Esophagus squamous epithelium (tissue), 5 donors: ENCODE measurements at places on chromosomes 6 and 20.

DNA sequence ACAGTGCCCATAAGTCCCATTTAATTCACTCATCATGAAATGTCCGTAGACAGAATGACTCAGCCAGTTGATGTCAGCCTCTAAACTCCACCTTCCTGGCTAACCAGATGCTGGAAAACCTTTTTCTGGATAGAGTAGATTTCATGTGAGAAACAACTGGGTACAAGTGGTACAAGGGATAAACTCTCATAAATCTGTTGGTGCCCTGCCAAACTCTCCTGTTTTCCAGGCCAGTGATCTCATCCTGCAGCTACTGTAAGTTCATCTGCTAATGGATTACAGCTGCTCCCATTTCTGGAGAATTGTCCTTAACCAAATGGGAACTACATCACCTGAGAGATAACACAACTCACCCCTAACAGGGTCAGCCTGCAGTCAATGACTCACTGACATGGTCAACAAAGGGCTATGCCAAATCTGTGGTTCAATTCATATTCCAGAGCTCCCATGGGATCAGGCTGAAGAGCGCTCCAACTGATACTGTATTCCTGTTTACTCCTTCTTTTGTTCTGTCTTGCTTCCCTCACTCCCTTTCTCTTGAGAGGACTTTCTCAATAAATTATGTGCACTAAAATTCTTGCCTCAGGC lies 210.1 kb upstream of the HDDC2 start:
- no peak for DNase-seq

DNA sequence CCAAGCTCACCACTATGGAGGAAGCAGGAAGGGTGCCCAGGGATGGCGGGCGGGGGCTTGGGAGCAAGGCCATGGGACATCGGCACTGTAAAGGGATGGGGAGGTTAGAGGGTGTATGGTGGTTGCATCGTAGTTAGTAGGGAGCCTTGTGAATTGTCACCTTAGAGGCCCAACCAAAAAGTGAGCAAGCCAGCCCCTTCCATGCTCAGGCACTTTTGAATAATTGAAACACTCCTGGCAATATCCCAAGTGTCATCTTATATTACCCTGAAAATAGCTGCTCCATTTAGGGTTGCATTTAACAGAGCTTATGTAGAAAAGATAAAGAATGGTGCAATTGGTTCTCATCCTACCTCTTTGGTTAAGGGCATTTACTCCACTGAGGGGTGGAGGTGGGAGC lies 169.2 kb downstream of the SAMD5 start:
- DNase-seq = no peak

DNA sequence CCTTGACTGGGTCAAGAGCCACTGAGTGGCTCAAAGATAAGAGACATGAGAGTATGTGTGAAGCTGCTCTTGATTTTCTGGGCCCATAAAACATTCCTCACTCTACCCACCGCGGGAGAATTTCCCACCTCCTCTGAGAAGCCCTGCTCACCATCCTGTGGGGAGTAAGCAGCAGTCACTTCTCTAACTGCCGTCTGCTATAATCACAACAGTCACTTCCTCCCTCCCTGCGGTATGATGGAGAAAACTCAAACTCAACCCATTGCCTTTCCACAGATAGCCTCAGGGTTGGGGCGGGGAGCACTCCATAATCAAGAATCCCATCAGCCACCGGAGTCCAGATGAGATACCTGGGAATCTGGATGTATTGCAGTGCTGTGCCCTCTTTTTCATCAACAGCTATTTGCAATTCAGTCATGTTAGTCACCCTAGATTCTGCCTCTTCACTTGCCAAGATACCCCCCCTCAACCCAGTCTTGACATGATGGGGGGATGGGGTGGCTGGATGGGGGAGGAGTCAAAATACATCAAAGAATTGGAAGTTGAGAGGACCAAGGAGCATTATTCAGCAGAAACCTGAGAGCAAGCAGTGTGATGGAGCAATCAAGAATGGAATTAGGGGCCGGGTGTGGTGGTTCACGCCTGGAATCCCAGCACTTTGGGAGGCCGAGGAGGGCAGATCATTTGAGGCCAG lies 5.1 kb downstream of the MOCS1 start:
- no peak for DNase-seq

DNA sequence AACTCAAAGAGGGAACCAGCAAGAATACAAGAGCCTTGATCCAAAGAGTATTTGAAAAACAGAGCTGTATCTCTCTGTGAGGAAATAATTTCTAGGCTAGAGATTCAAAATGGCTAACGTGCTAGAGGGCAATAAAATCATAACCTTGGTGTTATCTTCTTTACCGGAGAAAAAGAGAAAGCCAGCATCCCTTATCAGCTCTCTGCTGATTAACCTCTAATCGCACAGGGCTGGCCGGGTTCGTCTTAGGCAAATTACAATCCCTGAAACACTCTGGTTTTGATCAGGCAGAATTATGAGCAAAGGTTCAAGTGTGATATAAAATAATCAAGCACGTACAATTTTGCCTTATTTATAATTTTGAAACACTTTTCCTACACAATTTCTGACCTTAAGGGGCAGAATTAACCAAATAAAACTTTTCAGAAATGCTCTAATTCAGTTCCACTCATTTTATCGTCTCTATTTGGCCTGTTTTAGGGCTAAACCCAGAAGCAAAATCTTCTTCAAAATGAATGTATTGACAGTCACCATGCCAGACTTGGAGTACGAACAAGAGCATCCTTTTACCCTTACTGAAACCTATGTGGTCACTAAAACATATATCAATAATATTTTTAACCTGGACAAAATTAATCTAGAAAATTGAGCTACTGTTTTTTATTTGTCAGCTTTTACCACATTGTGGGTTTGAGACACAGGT lies 13.7 kb downstream of the PSMB9 start:
- no peak for DNase-seq

DNA sequence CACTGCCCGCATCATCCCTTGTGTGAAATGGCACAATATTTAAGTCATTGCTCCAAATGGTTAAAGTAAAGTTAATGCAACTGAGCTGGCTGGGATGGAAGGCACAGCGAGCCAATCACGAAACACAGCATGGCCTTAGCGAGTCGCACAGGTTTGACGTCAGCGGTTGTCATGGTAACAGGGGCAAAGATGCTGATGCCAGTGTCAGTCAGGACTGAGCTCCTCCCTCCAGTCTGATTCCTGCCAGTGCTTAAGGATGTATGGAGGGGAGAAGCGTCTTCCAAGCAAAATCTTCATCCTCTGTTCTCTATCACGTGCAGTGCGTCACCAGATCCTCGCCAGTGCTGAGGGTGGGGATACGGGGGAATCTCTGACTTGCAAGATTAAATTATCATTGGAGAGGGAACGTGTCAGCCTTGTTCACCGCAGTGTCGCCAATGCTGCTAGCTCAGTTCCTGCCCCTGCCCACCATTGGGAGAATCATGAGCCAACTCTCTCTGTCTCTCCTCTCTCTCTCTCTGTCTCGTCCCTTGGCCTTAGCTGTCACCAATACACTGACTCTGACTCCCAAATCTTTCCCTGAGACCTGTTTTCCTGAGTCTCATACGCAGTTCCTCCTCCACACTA lies 24.5 kb downstream of the TSPYL4 start:
- DNase-seq = no peak

- no peak for DNase-seq
Observed at GRCh38 chr6:52995913-52996645, 995 bp upstream of the GSTA4 start.

DNA sequence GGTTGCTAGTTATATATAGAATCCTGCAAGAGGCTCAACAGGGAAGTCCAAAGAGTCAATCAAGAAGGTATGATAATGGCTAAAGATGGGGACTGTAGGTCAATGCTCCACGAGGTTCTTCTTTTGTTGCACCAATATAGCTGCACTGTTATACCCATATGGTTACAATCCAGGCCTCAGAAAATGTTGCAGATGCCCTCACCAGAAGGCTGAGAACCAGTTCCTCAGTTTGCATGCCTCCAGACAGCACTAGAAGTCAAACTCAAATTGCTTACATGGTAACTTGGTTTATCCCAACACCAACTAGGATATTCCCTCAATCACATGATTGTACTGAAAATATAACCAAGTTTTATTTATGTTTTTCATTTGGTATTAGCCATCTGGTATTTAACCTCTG lies 12.1 kb downstream of the EEF1A1 start:
- no peak for DNase-seq

GRCh38 chr6:157323255-157323965 lies at the start of gene TMEM242:
TMEM242 (minus strand) TSS chr6:157323519; CDS start chr6:157323499, 20 bp downstream.
- no peak for DNase-seq

GRCh38 chr6:17917837-17918763 lies 69.3 kb downstream of the KIF13A start:
- DNase-seq = no peak

DNA sequence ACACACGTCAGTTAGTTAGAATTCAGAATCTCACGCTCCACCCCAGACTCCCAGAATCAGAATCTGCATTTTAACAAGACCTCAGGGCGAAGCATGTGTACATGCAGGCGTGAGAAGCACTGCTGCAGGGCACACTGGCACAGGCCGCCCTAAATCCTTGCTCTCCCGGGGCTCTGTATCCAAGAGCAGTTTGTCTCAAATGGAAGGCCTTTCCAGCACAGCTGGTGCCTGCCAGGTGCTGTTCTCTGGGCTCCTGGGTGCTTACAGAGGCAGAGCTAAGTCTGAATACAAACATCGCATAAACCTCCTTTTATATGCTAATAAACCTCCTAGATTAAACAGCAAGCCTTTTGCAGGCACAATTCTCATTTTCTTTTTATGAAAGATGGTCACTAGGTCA lies 119.1 kb upstream of the CD93 start:
- no peak for DNase-seq

- no peak for DNase-seq
Observed at GRCh38 chr6:33714385-33715040, 3.0 kb upstream of the UQCC2 start.

GRCh38 chr6:129575378-129576118 lies 134.4 kb downstream of the ARHGAP18 start:
- DNase-seq = no peak

- DNase-seq = no peak
Observed at GRCh38 chr6:163444077-163444476, 29.6 kb downstream of the QKI start.

DNA sequence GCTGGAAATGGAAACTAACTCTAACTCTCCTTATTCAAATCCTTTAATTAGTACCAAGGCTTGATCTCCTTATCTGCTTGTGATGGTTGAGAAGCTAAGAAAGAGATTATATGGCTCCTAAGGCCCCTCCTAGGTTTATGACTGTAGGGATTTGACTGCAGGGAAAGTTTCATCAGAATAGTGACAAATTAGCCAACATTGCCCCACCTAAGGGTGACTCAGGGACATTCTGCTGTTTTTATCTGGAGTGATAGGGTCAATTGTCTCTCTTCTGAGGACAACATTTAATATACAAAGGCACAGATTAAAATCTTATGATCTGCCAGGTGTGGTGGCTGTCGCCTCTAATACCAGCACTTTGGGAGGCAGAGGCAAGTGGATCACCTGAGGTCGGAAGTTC lies 138.1 kb upstream of the MARCKS start:
- no peak for DNase-seq

DNA sequence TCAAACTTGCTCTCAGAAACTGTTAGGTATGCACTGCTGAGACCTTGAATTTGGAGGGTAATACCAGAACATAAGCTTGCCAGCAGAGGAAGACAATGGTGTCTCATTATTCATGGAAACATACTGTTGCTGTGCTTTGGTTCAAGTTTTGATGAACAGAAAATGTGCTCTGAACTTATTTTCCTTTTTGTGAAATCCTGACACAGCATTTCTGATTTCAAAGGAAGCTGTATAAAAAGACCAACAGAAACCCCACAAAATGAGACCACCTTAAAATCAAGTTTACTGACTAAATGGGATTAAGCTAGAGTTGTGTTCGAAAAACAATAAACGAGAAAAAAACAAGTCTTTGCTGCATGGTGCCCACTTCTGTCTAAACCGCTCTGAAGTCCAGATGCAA lies 70.3 kb downstream of the PRDM1 start:
- DNase-seq = no peak

- no peak for DNase-seq
Observed at GRCh38 chr6:168441434-168442391, 729 bp downstream of the SMOC2 start.

- DNase-seq = no peak
Observed at GRCh38 chr6:54130179-54130578, 18.9 kb downstream of the MLIP start.

GRCh38 chr6:14037402-14038277 lies 79.9 kb upstream of the CD83 start:
- DNase-seq = no peak

GRCh38 chr6:79614326-79615305 lies 16.5 kb upstream of the SH3BGRL2 start:
- no peak for DNase-seq

GRCh38 chr6:85580878-85581267 lies 12.8 kb downstream of the SNX14 start:
- DNase-seq = no peak

DNA sequence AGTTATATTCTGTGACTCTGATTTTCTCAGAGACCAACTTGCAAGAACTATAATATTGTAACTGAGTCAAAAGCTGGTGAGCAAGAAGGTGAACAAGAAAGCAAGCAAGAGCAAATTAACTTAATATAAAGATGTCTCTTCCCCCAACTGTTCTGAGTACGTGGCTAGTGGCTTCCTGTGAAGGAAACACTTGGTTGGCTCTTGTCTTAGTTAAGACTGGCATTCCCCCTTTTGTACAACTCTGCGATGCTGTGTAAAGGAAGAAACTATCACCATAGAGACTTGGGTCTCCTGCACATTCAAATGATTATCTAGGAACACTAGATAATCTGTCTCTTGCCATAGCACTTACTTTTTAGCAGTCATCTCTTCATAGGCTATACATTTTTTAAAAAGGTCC lies 47.3 kb upstream of the TNFAIP3 start:
- DNase-seq = no peak

GRCh38 chr6:149084808-149085556 lies 232.5 kb upstream of the TAB2 start:
- no peak for DNase-seq

DNA sequence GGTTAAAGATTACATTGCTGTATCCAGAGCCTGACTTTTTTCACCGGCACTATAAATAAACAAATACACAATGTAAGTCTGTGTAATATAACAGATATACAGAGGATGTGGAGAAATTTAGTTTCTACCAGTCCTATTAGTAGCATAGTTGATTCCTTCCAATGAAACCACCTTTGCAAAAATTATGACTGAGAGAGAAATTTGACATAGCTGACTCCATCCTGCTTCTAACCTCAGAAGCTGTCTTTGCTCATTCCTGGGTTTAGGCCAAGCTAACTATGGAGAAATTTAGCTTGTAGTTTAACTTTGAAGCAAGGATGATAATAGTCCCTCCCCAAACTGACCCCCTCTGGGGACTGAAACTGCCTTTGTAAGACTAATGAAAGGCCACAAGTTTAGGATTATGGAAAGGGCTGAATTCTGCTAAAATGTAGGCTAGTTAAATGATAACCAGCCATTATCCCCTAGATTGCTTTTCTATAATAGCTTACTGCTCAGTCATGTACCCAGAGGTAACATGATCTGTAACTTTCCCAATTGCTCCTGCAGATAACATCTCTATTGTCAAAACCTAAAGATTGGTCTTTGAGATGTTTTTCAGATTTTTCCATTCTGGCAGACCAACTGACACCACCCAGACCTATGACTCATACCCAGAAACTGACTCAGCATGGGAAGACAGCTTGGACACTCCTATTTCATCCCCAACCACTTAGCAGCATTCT lies 172.8 kb upstream of the ARG1 start:
- DNase-seq = no peak

GRCh38 chr20:2740702-2741101 lies 48.1 kb downstream of the EBF4 start:
- DNase-seq = no peak
